Amniotic epithelial cell (primary cell): ENCODE measurements at places on chromosomes 7 and 10.

- no peak for DNase-seq
These were observed 98.0 kb upstream of the FAM171A1 start for GRCh38 chr10:15469111-15469510.

DNA sequence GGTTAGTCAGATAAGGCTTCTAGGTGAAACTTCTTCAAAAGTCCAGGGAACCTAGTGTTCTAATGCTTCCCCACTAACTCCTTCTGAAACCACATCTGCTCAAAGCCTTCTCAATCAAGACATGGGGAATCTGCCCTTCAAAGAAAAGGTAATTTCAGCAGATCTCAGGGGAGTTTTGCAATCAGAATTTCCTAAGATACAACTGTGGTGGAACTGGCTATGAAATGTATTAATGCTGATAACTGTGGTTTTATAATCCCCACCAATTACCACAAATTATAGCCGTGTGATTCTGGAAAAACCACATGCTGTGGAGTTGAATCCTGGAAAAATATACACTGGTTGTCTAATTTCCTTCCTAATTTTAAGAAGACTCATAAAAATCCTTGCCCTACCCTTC, 233.8 kb downstream of the SORCS1 start:
- DNase-seq, result no peak

DNA sequence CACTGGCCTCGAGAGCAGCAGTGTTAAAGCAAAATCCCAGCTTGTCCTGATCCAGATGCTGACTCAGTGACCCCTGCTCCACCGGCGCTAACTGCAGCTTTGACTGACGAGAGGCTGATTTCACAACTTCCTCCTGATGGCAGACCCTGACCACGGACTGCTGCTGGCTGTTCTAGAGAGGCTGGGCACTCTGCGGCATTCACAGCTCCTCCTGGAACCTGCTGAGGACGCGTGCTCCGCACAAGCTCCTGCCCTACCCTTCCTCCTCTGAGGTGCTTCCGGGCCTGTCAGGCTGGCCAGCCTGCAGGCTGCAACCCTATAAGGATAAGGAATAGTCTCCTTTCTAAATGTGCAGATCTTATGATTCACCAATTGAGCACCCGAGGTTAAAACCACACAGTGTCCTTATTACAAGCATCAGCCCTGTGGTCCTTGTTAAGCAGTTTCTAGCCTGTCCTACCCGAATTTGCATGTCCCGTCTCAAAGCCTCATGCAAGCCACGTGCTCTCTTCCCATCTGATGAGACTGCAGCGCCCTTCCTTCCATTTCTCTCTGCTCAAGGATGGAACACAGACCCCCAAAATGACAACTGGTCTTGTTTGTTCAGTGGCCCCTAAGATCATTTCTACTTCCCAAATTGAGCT, 35.5 kb upstream of the NCAPG2 start:
- DNase-seq, result peak; percentile 94

DNA sequence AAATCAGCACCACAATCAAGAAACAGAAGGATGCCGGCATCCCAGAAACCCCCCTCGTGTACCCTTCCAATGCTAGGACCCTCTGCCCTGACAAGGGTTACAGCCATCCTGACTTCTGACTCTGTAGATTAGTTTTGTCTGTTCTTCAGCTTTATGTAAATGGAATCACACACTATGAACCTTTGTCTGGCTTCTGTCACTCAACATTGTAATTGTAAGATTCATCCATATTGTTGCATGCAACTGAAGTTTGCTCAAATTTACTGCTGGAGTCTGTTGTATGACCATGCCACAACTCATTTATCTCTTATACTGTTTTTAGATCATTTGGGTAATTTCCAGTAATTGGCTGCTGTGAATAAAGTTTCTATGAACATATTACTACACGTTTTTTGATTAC, 8.4 kb downstream of the IKZF5 start:
- DNase-seq, result no peak

DNA sequence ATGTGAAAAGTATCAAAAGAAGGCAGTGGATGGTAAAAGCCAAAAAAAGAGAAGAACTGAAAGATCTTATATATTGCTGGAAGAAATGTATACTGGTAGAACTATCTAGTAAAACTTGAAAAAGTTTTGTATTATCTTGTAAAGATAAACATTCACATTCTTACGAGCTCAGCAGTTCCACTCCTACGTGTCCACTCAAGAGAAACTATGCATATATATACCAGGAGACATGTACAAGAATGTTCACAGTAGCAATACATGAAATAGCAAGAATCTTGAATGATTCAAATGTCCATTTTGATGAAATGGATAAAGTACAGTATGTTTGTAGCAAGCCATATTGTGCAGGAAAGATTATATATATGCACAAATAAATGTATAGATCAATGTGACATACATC, 155.0 kb downstream of the RNF133 start:
- DNase-seq, result peak; percentile 59

DNA sequence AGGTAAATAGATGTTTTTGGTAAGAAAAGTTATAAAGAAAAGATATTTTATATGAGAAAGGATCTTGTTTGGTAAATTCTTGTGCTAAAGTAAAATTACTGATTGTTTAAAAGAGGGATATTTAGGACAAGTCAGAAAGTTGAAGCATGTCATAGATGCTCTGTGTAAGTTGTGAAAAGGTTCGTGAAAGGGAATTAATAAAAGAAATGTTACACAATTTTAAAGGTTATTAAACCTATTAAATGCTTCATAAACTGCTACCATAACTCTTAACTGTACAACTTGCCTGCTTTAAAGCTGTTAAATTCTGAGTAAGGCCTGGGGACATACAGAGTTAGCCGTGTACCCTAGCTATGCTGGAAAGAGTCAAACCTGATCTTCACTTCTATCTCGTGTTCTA, 634.1 kb downstream of the ACTR3B start:
- no peak for DNase-seq

DNA sequence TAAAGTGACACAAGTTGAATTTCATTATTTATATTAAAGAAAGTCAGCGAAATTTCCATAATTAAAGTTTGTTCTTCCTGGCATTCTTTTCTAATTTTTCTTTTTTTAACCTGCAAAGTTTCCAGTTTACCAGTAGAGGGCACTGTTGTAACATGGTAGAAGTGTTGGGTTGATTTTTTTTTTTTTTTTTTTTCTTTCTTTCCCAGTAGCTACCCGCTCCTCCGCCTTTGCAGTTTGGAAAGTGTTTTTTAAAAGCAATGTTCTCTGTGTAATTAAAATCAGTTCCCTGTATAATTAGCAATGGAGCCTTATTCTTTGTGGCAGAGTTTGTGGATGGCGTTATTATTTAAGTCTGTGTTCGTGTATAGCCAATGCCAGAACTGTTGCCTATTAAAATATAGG, 53.7 kb downstream of the TAF3 start:
- no peak for DNase-seq
